Stimulated activated CD8-positive, alpha-beta memory T cell treated with anti-CD3 and anti-CD28 coated beads, Interleukin-7, amount 100 ng/mL, for 1 hour (primary cell): ENCODE measurements at places on chromosomes 3 and 15.

DNA sequence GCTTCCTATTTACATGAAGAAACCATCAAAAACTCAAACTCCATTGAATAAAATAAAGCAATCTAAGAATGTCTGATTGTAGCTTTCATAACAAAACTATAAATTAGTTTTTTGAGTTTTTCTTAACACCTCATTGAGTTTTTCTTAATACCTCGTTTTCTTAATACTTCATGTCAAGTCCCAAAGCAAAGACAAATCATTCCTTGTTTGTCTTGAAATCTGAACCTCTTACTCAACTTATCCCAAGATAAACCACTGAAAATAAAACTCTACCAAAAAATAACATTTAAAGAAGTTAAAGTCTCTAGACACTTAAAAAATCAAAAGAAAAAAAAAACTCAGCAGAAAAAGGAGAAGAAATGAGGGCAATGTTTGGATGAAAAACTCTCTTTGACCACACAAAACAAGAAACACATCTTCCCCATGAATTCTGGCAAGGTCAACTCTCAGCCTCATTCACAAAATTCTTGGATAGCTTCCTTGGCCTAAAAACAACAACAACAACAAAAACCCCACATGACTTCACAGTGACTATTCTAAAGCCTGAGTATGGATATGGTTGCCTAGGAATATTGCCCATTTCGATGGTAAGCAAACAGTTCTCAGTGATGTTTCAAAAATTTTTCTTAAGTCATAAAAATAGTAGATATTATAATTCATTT, 38.2 kb downstream of the TMCC1 start:
- DNase-seq: no peak

- DNase-seq: no peak
These were observed 85.2 kb downstream of the MAP4 start for GRCh38 chr3:47930979-47931378.

- DNase-seq: no peak
These were observed 118.2 kb downstream of the KLHL25 start for GRCh38 chr15:85676342-85677098.

DNA sequence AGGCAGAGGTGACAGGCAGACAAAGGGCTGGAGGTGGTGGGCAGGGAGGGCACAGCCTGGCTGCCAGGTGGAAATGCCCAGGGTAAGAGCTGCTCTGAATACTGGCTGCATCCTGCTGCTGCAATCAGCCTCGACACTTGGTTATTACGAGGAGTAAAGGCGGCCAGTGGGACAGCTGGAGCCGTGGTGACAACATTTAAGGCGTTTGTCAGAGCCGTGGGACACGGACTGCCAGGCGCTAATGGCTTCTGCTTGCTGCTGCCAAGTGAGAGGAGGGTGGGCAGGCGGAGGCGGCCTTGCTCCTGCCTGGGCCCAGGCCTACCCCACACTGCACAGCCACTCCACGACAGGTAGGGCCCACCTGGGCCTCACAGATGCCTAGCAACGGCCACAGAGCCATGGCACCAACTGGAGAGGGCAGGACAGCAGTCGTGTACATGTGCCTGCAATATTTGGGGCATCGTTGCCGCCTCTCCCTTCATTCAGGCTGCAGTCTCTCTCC, 49.2 kb upstream of the TMEM115 start:
- DNase-seq: no peak

DNA sequence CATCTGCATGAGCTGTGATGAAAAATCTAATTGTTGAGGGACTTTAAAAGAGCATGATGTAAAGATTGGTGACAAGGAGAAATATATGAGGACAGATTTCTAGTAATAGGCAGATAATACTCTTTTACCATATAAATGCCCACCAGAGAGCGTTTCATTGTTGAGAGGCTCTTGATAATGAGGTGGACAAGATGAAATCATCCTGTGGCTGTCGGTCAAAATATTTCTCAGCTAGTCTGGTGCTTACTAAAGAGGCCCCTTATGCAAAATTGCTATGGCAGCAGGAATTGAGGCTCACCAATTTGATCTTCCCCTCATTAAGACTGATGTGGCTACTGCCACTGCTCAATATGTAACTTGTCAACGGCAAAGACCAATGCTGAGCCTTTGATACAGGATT, 225.0 kb upstream of the RASGRP1 start:
- DNase-seq: no peak

- DNase-seq: no peak
These were observed 247.7 kb downstream of the VGLL3 start for GRCh38 chr3:86743233-86743632.

- DNase-seq: no peak
These were observed 276.3 kb upstream of the ZNF717 start for GRCh38 chr3:76061654-76062053.
